Effector CD4-positive, alpha-beta T cell (primary cell): ENCODE measurements at places on chromosomes 2 and 18.

- DNase-seq = no peak
Measured at GRCh38 chr2:128805237-128805636, 486.6 kb upstream of the HS6ST1 start.

DNA sequence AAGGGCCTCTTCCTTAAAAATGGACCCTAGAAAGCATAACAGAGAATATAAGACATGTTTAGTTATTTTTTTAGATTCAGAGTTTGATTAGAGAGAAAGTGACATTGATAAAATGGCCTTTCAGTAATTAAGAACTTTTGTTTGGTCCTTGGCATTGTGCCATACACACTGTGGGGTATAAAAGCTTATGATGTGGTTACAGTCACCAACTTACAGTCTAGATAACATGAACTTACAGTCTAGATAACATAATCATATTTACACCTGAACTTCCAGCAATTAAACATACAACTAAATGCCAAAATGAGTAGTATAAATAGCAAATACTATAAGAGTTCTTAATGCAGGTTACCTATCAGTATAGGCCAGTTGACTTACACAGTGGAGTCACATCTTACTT is 25.6 kb upstream of the EFEMP1 start:
- DNase-seq = no peak

DNA sequence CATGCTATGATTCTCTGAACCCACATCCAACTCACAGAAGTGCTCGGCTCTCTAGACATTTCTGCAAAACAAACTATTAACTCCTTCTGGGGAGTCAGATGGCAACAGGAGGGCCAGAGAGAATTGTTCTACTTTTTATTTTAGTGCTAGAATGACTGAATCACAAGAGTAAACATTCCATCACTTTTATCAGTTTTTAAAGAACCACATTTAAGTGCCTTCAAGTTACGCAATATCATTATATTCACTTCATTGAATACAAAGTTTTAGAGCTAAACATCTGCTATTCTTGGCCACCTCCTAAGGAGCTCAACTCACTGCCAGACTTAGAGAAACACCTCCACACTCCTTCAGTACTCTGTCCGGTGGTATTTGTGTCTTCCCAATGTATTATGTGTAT is 22.4 kb downstream of the B4GALT6 start:
- DNase-seq = no peak

GRCh38 chr2:224545884-224546644 is 39.1 kb downstream of the CUL3 start:
- no peak for DNase-seq

- DNase-seq = no peak
Measured at GRCh38 chr2:158498749-158499136, 42.0 kb downstream of the PKP4 start.

GRCh38 chr2:138455275-138455674 is 46.3 kb upstream of the SPOPL start:
- no peak for DNase-seq
